Activated naive CD4-positive, alpha-beta T cell treated with anti-CD3 and anti-CD28 coated beads for 36 hours (primary cell): ENCODE measurements at places on chromosomes 16 and 17.

DNA sequence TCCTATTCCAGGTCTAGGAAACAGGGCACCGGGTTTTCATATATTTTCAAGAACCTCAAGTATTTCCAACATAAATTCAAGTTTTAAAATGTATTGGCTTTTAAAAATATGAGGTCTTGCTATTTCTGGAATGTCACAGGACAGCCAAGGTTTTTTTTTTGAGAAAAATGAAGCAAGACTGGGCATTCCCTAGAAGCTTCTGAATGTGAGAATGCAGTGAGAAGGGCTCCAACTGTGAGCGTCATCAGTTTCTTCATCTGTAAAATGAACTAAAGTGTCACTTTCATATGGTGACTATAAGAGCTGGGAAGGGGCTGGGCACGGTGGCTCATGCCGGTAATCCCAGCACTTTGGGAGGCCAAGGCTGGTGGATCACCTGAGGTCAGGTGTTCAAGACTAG lies 455.8 kb upstream of the MAF start:
- DNase-seq, result no peak

DNA sequence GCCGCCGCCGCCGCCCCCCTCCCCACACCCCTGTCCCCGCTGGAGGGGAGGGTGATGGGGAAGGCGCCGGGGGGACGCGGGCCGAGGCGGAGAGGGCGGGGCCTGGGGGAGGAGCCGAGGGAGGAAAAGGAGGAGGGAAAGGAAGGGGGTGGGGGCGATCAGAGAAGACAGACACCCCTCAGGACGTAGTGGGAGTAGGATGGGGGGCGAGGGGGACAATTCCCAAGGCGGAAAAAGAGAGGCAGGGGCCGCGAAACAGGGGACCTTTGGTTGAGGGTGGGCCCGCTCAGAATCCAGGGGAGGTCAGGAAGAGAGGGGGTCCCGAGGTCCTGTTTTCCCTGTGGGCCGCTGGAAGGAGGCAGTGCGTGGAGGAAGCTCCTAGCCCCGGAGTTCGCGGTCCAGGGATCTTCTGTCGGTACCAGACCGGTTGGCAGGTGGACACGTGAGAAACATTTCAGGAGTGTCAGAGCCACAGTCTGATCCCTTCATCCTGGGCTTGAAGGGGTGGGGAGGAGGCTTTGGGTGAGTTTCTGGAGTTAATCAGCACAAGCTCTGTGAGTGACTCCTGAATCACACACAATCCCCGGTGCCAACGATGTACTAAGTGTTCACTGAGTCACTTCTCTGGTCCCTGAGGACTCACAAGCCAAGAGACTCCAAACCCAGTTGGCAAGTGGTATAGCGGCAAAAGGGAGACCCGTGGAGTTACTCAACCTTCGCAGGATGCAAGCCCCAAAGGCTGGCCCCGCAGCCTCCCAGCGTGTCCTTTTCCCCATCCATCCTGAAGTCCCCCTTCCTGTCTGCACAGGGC lies at the start of gene XYLT1:
Gene XYLT1 (minus strand): TSS at position 53 of the 811 bp plus-strand sequence. CDS start 164 bp downstream, outside the sequence.
- peak; percentile 60 for DNase-seq

GRCh38 chr16:35745191-35745590 lies 2285.8 kb downstream of the TP53TG3F start:
- no peak for DNase-seq

DNA sequence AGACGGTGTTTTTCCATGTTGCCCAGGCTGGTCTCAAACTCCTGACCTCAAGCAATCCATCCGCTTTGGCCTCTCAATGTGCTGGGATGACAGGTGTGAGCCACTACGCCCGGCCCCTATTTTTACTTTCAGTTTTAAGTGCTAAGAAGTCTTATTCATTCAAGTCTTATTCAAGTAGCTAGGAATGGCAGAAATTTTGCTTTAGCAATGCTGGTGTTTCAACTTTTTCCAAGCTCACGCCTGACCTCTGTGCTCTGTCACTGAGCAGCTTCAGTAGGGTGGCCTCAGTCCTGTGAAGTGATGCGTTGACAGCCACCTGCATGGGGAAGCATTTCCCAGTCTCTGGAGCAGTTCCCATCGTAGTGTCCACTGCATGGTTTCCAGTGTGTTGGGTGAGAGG lies 12.9 kb downstream of the ZNF750 start:
- DNase-seq, result no peak

DNA sequence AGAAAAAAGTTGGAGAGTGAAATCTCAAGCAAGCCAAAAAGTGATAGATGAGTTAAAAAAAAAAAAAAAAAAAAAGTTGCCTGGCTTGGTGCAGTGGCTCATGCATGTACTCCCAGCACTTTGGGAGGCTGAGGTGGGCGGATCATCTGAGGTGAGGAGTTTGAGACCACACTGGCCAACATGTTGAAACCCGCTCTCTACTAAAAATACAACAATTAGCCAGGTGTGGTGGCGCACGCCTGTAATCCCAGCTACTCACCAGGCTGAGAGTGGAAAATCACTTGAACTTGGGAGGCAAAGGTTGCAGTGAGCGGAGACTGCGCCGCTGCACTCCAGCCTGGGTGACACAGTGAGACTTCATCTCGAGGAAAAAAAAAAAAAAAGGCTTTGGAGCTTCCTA lies 668.8 kb downstream of the WWOX start:
- no peak for DNase-seq

DNA sequence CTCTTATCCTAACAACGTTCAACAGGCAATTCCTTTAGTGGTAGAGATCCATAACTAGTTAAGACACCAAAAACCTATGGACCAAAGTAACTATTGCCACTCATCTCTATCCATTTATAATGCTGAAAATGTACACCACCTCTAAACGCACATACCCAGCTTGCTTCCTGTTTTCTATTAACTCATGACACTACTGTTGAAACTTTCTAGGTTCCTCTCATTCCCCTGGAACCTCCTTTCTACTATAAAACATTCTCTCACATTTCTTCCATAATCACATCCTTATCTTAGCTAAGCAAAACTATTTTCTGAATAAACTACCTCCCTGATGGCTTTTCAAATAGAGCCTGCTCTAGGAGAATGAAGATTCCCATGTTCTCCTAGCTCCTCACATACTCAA lies 42.9 kb upstream of the KSR1 start:
- DNase-seq, result no peak

GRCh38 chr17:76243826-76244679 lies 3.8 kb upstream of the RNF157 start:
- DNase-seq, result peak; percentile 39

DNA sequence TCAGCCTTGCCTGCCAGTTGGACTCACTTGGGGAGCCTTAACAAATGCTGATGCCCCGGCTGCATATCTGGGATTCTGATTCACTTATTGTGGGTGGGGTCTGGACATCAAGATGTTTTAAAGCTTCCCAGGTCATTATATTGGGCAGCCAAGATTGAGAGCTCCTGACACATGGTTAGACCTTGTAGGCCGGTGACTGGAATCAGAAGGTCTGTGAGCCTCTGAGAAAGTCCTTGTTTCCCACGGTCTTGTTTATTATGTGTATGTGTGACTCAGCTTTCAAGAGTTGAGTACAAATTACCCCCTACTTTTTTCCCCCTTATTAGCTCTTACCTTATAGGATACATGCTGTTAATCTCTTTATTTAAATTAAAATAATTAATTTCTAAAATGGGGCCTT lies 103.5 kb downstream of the ABCC1 start:
- no peak for DNase-seq

GRCh38 chr17:75009139-75009724 lies 3.2 kb upstream of the MRPL58 start:
- DNase-seq, result no peak
